ENCODE measurements at places on chromosomes 5 and 9. TPM values are rescaled to one million over a fixed set of nuclear protein-coding genes. Genes with fewer than 3 reads are reported as not detected.

The PCDHGC5 gene
- 6.6 TPM for total RNA-seq

The RALGPS1 gene
- total RNA-seq = 0.88 TPM

The CAMSAP1 gene
- 20.8 TPM for total RNA-seq

The CER1 gene
- total RNA-seq = not detected

The GABBR2 gene
- 8.3 TPM for total RNA-seq

Measured in placental pericyte (primary cell).